Activated naive CD4-positive, alpha-beta T cell treated with anti-CD3 and anti-CD28 coated beads for 36 hours (primary cell): ENCODE measurements at places on chromosomes 3 and 15.
A peak's percentile ranks its signal among the peaks of the same experiment; 100 is the strongest.

DNA sequence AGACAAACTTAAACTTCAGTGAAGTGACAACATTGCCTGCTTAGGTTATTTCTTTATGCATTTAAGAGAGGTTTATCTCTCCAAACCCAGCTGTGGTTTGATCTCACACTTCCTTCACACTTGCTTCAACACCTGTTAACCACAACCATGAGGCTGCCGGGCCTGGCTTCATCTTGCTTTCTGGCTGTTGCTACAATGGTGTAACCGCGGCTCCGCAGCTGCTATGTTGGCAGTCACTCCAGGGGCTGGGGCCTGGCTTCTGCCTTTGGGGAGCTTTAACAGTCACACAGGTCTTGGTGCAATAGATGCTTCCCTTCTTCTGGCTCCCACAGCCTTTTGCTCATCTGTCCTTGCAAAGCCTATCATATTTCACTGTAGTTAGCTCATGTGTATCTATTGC is 72.9 kb upstream of the MNS1 start:
- DNase-seq, result peak; percentile 49

DNA sequence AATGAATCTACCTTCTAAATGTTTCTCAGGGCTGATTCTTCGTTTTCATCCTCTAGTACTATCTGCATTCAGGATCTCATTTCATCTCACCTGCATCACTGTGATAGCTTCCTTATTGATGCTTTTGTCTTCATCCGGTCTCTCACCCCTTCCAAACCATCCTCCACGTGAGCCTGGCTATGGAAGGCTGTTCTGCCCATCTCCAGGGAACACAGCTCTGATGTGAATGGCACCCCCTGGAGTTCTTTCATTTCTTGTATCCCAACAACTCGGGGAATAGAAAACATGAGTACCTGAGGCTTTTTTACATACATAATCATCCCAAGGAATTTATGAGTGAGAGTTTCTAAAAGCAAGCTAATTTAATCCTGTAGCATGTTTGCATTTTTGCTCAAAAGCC is 8.8 kb upstream of the DPPA4 start:
- DNase-seq, result no peak

DNA sequence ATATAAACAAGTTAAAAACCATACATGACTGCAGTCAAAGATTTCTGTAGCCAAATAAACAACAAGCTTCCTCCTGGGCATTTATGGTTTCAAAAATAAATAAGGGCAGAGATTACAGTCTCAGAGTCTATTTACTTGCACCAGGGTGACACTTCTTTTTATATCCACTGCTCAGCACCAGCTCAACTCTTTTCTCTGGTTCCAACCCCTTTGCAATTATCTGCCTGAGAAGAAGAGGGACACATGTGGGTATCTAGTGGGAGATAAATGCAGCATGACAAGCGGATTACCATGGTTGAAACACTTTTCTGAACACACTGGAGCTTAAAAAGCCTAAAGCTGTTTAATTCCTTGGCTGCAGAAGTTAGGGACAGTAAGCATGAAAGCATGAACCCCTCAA is 311.5 kb downstream of the CNTN3 start:
- no peak for DNase-seq

DNA sequence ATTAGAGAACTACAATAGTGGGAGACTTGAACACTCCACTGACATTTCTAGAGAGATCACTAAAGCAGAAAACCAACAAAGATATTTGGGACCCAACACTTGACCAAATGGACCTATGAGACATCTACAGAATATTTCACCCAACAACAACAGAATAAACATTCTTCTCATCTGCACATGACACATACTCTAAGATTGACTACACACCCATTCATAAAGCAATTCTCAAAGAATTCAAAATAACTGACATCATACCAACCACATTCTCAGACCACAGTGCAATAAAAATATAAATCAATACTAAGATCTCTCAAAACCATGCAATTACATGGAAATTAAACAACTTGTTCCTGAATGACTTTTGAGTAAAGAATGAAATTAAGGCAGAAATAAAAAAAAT is 473.7 kb downstream of the LPP start:
- no peak for DNase-seq

GRCh38 chr3:133896002-133896761 is 500 bp upstream of the RAB6B start:
- no peak for DNase-seq

DNA sequence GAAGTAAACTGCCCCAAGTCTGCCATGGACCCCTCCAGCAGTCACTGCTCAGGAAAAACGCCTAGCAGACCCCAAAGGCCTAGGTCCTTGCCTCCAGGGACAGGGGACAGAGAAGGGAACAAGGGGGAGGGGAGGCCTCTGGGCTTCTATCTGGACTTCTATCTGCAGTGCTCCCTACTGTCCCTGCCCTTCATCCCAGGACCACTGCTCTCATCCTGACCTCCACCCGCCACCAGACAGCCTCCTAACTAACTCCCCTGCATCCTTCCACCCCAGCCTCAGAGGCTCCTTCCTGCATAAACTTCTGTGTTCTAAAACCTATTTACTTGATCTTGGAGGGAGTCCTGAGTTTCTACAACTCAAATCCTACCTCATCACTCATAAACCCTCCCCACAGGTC is 25.4 kb downstream of the SEMA7A start:
- no peak for DNase-seq

DNA sequence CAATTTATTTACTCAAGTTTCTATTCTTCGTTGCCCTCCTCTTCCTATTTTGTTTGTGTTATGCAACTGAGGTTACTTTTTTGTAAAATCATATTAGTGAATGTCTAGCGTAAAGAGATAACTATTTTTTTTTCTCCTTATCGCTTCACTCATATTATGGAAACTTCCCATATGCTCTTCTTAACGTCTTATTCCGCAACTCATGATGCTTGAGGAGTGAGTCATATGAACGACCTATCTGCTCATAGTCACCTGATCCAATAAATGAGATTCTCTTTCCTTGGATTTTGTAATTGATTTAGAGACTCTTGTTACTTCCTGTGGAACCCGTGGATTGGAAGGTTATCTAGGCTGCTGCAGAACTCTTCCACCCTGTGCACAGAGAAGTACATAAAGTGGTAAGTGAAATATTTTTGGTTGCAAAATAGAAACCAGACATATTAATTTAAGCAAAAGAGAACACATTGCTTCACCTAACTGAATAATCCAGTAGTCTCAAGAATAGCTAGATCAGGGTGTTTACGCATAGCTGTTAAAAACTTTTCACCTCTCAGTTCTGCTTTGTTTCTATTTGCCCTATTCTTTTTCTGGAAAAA is 719.3 kb upstream of the SGO1 start:
- no peak for DNase-seq

GRCh38 chr15:65258375-65259262 is 28.1 kb downstream of the PARP16 start:
- no peak for DNase-seq

DNA sequence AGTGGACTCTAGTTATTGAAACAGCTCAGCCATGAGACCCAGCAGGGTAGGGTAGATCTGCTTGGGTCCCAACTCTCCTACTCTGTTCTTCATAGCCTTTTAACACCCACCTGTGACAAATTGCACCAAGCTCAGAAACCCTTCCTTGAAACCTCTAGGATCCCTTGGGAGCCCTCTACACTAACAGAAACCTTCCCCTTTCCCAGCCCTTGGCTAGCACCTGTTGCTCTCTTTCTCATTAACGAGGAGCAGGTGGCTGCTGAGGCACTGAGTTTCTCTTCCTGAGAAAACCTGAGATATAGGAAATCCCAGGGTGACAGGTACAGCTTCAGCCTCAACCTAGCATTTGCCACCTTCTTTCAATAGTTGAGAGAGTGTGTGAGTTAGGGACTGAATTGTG is 88.3 kb upstream of the CLSTN2 start:
- DNase-seq, result no peak

GRCh38 chr15:64029633-64030032 is 16.7 kb downstream of the DAPK2 start:
- no peak for DNase-seq

- DNase-seq, result no peak
Observed at GRCh38 chr15:59266028-59266427, 59.4 kb downstream of the LDHAL6B start.

DNA sequence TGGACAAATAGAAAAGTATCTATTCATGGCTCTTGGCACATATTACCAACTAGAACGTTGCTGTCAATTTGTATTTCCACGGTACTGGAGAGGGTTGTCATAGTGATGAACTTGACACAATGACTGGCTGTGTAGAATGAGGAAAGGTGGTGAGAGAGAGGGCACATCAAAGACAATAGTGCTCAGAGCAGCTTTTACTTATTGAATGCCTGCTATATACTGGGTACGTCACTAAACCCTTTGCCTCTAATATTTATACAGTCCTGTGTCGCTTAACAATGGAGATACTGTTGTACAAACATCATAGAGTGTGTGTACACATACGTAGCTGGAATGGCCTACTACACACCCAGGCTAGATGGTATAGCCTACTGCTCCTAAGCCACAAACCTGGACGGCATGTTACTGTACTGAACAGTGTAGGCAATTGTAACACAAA is 8.3 kb downstream of the TMPRSS7 start:
- DNase-seq, result no peak

DNA sequence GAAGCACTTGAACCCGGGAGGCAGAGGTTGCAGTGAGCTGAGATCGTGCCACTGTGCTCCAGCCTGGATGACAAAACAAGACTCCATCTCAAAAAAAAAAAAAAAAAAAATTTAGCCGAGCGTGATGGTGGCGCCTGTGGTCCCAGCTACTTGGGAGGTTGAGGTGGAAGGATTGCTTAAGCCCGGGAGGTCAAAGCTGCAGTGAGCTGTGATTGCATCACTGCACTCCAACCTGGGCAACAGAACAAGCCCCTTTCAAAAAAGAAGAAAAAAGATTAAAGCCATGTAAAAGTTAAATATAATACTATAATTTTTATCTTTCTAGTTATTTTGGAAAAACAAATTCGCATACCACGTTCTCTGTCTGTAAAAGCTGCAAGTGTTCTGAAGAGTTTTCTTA is 61.9 kb upstream of the SKIL start:
- no peak for DNase-seq

DNA sequence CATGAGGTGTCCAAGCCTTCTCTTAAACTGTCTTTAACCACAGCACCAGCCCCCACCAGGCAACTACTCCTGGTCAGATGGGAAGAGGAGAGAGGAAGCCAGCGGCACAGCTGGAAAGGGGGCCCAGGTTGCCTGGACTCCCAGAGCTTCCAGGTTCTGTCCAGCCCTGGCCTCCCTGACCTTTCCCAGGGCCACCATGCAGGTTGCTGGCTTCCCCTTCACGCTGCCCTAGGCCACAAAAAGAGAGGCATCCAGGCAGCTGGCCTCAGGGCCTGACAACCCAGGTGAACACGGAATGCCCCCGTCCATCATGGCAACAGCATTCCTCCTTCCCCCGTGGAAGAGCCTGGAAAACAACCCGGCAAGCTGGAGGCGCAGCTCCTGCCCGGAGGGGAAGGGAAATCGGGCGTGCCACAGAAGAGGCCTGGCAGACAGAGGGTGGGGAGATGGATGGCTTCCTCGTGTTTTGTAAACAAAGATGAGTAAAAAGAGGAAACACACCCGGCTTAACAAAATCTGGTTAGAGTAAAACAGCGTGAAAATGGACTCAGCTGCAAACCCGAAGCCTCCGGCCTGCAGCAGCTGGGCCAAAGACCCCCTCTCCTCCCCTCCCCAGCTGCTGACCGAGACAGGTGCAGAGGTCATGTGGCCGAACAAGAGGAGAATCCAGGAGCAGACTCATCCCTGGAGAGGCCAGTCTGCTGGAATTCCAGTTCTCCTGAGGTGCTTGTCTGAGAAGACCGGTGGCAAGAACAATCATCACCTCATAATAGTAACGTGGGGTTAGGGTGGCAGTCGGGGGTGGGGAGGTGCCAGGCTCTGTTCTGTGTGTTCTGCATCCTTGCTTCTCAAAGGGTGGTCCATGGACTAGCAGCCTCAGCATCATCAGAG is 15.5 kb downstream of the BMF start:
- DNase-seq, result no peak

DNA sequence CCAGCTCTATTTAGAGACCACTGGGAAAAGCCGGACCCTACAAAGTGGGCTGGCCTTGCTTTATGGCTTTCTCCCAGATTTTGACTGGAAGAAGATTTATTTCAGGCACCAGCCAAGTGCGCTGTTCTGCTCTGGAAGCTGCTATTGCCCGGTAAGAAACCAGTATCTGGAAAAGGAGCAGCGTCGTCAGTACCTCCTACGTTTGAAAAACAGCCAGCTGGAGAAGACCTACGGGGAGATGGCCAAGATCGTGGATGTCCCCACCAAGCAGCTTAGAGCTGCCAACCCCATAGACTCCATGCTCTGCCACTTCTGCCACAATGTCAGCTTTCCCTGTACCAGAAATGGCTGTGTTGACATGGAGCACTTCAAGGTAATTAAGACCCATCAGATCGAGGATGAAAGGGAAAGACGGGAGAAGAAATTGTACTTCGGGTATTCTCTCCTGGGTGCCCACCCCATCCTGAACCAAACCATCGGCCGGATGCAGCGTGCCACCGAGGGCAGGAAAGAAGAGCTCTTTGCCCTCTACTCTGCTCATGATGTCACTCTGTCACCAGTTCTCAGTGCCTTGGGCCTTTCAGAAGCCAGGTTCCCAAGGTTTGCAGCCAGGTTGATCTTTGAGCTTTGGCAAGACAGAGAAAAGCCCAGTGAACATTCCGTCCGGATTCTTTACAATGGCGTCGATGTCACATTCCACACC is 60.9 kb downstream of the PXYLP1 start:
- no peak for DNase-seq

- no peak for DNase-seq
Observed at GRCh38 chr3:81245501-81245900, 515.9 kb downstream of the GBE1 start.

DNA sequence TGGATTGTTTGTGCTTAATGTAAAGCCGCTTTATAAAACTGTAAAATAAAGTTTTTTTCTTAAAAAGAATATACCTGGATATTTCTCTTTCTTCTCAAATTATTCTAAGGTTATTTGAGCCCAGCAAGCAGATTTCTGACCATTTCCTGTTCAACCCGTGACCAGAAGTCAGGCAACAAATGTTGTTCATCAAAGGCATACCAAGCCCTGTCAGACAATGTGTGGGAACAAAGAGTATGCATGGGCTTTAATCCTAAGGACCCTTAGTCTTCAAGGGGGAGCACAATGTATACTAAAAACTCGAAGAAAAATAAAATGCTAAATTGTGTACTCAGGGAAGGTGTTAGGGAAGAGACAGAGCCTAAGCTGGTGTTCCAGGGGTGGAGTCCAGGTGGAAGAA is 26.6 kb upstream of the PAQR5 start:
- no peak for DNase-seq

DNA sequence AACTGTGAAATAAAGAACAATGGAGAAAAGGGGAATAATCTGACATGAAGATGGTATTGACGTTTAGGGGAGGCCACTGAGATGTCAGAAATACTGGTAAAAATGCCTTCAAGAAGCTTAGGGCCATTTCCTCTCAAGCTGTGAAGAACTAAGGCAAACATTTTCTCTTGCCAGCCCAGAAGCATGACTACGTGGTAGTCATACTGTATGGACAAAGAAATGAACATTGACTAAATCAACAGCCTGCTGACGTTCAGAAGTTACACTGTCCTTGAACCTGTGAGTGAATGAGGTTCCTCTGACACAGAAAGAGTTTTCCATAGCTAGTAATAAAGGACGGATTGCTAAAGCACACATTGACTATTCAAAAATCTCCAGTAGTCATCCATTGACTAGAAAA is 121.0 kb downstream of the P3H2 start:
- no peak for DNase-seq

GRCh38 chr3:187799942-187800641 is 54.8 kb upstream of the BCL6 start:
- DNase-seq, result peak; percentile 41
